OCI-M1 (cell line): ENCODE measurements at places on chromosomes 12 and 14.

DNA sequence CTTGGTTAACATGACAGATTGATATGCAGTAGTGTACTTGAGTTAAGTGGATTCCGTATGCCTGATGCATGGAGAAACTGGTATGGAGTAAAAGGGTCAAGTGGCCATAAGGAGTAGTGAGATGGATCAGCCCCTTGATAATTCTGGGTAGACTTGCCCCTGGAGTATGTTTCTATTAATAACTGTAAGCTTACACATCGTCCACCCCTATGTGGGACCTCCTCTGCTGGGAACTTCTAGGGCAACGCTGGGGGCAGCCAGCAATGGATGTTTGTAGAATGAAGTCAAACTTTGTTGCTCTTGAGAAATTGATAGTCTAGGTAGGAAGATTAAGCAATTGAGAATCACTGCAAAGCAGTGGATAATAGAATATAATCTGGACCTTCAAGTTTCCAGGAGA is 3.5 kb downstream of the C12orf75 start:
- no peak for DNase-seq

DNA sequence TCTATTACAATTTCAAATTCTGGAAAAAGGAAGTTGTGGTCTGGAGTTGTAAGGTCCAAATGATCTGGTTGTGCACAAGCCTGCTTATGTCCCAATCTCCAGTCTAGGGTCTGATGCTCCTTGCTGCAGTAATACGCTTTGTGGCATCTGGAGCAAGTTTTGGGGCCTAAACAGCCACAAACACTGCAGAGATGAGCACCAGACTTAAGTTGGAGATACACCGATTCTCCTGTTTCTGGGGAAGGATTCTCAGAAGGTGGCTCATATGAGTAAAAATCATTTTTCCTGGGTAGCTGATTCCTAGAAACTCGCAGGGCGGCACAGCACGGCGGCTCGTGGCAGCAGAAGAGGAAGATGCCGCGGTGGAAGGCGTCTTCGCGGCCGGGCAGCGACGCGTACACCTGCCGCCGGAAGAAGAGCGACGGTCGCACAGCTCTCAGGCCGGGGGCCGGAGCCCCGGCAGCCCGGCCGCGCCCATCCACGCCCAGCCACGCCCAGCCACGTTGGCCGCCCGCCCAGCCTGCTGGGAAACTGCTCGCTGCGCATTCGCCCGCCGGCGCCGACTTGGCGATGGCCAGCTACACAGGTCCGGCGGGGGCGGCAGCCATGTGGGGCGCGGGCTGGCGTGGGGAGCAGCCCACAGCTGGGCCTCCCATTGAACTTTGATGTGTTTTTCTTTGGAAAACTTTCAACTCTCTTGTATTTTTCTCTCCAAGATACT is 129.0 kb downstream of the ASCL4 start:
- no peak for DNase-seq

- no peak for DNase-seq
These were observed 28.5 kb upstream of the PYGL start for GRCh38 chr14:50972734-50973133.

DNA sequence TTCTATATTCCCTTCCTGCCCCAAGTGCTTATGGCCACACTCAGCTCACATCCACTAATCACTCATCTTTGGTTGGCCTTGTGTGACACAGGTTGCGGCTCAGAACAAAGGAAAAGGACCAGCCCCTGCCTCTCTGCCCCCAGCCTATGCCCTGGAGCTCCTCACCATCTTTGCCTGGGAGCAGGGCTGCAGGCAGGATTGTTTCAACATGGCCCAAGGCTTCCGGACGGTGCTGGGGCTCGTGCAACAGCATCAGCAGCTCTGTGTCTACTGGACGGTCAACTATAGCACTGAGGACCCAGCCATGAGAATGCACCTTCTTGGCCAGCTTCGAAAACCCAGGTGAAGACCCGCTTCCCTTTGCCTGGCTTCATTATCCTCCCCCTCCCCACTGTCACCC is 15.8 kb upstream of the OAS2 start:
- DNase-seq: no peak

- no peak for DNase-seq
These were observed 149.2 kb downstream of the DUSP6 start for GRCh38 chr12:89203144-89203543.

GRCh38 chr14:21026274-21026987 is 1.6 kb upstream of the NDRG2 start:
- DNase-seq: no peak

DNA sequence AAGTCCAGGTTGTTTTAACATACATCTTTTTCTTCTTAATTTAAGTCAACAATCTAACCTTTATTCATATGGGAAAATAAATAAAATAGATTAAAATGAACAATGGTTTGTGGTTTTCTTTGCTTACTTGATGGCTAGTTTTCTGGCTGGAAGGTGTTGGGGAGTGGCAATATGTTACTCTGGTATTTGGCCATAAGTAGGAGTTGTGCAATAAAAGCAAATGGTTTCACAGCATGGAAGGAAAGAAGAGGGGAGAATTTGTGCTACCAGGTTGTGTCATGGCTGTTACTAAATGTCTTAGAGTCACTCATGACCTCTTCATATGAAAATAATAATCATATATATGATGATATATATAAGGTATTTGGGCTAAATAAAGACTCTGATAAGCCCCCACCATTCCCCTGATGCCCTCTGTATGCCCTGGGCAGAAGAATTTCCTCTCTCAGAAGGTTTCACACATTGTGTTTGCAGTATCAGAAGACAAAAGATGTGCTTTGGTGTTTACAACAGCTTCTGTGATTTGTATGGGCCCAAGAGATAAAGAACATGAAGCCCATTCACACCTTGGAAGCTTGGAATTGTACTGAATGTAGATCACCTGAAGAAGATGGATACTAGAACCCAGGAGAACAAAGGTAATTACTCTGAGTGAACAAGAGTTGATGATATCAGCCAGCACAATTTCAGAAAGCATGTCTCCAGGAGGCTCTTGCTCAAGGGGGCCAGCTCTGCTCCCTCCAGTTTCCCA is 160.9 kb downstream of the ALG10B start:
- no peak for DNase-seq

DNA sequence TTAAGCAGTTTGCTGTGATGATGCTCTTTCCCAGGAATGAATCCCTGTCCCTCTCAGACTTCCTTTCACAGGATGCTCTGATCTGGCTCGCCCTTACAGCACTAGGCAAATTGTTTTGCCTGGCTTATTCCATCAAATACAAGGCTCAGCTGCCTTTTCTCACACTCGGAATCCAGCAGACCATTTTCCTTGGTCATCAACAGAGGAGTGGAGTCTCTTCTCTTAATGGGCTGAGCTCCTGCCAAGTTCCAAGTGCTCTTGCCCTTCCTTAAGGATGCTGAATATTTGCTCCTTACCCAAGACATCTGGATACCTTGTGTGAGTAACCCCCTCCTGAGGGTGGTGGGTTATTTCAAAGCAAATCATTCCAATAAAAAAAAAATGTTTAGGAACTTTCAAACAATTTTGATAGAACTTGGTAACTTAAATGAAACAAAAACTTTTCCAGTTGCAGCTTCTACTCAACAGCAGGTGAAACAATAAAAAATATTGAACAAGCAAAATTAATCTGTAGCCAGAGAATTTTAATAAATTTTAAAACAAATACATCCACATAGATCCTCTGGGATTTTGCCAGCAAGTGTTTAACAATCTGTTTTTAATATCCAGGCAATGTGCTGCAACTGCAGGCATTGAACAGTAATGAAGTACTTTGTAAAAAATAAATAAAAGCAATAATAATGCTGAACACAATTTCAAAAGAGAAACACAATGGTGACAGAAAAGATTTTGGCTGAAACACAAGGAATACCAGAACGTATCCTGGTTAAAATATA is 264.0 kb upstream of the FAR2 start:
- no peak for DNase-seq

DNA sequence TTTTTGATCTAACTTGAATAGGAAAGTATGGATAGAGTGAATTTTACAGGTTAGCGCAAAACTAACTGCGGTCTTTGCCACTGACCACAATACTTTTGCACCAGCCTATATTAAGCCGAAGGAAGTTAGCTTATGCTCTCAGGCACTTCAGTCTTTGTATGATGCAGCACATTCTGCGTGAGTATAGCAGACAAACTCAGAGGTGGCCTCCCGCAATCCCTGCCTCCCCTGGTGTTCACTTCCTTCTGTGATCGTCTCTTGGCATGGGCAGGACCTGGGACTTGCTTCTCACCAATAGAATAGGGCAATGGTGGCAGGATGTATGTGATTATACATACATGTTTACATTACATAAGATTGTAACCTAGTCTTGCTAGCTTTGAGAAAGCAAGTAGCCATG is 10.3 kb upstream of the SLC6A13 start:
- no peak for DNase-seq

DNA sequence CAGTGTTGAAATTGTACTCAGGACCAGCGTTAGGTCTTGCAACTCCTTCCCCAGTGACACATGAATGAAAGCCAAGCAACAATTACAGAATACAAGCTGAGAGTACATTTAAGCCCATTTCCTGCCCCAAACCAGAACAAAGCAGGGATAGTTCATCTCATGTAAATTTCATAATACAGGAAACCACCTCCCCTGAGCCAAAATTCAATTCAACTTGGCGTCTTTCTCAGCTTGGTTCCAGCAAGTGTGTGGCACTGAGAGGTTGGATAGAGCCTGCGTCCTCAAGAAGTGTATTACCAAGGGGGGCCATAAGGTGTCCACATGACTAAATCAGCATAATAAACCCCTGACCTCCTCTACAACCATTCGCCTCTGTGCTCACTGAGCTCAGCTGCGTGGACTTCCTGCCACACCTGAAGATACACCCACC is 278.9 kb upstream of the CRY1 start:
- no peak for DNase-seq

GRCh38 chr14:76348898-76349297 is 27.0 kb upstream of the ESRRB start:
- DNase-seq: no peak

DNA sequence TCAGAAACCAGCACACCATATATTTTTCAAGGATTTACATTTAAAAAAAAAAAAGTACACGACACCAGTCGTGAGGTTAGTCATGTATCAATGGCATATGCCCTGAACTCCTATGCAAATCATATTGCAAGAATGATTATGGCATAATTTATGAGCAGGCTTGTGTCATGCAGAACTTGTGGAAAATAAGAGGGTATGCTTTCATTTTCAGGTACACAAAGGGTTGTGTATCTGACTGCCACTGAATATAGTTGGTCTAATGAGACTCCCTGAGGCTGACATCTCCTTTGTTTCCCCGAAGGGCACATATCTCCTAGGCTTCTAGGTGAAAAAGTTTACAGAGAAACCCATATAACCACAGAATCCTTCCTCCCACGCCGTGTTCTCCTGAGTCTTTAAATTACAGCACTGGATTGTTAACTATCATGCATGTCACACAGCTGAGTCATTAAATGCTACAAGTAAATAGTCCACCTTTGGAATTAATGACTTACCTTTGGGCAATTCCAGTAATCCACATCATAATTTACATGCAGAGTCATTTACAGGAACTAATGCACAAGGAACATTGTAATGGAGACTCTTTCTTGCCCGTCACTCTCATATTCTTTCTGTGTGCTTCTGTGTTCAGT is 356.7 kb upstream of the DIO2 start:
- DNase-seq: no peak

- no peak for DNase-seq
These were observed 84.0 kb downstream of the PELI2 start for GRCh38 chr14:56202256-56202655.

DNA sequence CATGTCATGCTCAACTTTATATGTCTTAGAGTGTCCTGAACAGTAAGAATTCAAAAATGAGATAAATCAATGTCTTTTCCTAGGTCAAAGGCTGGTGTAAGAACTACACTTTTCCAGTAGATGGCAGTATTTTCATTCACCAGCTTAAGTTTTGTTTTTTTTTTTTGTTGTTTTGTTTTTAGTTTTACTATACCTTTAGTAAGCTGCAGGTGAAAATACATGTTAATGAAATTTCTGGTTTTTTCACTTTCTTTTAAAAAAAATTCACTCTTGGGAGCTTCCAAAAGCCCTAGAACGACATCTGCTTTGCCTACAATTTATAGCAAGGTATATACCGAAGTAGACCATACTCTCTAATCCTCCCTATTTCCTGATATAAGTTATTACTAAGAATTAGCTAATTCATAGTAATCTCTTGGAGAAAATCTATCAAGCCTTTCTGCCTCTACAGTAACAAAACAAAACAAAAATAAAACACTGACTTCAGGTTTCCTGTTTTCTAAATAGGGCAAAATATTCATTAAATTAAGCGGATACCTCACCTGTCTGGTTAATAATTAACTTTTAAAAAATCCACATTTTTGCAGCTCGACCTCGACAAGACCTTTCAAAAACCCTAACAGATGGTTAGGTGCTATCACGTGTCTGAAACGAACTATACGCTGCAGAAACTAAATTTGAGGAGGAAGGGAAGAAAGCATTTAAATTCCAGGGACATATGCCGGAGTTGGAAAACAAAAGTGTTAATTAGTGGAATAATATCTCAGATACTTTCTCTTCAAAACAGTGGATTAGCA is 2.7 kb upstream of the SAMD4A start:
- DNase-seq: peak; percentile 57

DNA sequence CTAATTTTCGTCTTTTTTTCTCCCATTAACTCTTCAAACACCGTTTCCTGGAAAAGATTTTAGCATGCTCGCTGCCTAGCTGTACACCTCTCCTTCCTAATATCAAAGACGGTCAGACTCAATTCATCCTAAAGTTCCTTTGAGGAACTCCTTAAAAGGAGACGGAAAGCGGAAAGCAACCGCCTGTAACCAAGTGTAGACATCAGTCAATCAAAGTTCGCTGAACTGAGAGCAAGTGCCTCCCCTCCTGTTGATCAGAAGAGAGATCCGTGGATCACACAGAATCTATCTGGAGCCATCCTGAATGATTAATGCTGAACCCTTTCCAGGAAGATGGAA is 412 bp upstream of the TEP1 start:
- DNase-seq: peak; percentile 62

- peak; percentile 30 for DNase-seq
These were observed 6.4 kb downstream of the NFKBIA start for GRCh38 chr14:35398071-35398584.

DNA sequence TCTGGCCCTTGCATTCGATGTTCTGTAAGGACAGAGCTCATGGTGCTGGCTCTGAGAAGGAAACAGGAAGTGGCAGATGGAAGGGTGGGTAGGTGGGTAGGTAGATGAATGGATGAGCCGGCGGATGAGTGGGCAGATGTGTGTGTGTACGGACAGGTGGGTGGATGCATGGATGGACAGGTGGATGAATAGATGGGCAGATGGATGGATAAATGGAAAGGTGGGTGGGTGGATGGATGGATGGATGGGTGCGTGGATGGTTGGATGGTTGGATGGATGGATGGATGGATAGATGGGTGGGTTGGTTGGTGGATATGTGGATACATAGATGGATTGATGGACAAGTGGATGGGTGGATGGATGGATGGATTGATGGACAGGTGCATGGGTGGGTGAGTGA is 27.6 kb upstream of the PPP1R13B start:
- no peak for DNase-seq
